Stimulated activated CD8-positive, alpha-beta memory T cell treated with anti-CD3 and anti-CD28 coated beads, Interleukin-7, amount 100 ng/mL, for 1 hour (primary cell): ENCODE measurements at places on chromosomes 7 and 10.

DNA sequence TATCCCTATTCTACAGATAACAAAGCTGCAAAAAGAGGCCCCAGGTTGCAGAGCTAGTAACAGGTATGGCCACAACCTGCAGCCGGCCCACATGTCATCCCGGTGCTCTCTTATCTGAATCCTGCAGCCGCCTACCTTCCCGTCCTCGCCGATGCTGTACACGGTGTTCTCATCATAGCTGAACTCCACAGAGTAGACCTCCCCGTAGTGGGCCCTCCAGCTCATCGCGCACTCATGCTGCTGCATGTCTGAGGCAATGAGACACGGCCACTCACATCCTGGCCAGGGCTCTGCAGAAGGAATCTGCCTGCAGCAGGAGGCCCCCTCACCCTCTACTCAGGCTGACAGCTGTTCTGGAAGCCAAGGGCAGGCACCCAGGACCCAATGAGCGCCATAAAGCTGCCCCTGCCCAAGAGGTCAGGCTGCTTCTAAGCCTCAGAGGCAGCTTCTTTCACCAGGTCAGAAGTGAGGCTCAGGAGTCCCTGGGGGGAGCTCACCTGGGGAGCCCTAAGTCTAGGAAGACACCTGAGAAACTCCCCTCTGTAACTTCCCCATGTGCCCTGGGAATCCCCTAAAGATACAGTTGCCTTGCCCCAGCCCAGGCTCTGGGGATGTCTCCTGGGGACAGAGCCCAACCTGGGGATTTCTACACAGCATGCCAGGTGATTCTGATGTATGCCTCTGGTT lies 17.9 kb upstream of the CYREN start:
- DNase-seq, result no peak

DNA sequence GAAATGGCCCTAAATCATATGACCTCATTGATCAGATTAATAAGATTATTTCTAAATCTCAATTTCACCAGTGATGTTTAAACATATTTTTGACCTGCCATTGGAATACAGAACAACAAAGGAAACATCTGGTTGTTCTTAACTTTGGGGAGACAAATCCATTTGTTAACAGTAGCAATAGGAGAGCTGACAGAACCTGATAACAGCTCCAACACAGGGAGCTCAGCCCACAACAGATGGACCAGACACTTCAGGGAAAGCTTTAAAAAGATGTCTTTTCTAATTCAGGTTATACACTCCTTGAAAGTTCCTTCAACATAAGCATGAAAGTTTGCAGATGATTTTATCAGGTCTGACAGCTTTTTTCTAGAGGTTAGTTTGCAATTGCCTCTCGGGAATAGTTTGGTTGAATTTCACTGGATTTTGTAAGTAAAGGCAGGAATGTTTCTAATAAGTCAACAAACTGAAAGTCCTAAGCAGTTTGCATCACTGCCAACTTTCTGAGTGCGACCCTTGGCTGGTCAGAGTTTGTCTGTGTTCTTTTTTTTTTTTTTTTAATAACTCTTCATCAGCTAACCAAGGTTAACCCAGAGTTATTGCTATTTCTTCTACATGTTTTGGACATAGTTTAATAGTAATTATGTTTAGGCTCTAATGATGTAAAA lies 6.5 kb upstream of the MET start:
- no peak for DNase-seq

- DNase-seq, result no peak
Measured at GRCh38 chr10:43824934-43825333, 176.3 kb upstream of the ZNF32 start.

- no peak for DNase-seq
Measured at GRCh38 chr7:29328045-29328444, 133.5 kb downstream of the CHN2 start.

GRCh38 chr7:99092064-99092720 lies 51.7 kb downstream of the SMURF1 start:
- DNase-seq, result no peak

GRCh38 chr7:28754027-28754426 lies 204.1 kb downstream of the TRIL start:
- DNase-seq, result no peak

DNA sequence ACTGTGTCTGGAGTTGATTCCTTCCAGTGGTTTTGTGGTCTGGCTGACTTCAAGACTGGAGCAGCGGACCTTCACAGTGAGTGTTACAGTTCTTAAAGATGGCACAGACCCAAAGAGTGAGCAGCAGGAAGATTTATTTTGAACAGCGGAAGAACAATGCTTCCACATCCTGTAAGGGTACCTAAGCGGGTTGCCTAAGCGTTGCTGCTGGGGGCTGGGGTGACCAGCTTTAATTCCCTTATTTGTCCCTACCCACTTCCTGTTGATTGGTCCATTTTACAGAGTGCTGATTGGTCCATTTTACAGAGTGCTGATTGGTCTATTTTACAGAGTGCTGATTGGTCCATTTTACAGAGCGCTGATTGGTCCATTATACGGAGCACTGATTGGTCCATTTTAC lies 13.2 kb downstream of the AKR1B15 start:
- no peak for DNase-seq

GRCh38 chr10:132518572-132519381 lies 18.8 kb upstream of the INPP5A start:
- no peak for DNase-seq

- no peak for DNase-seq
Measured at GRCh38 chr10:118481871-118482270, 113.6 kb downstream of the PRLHR start.

DNA sequence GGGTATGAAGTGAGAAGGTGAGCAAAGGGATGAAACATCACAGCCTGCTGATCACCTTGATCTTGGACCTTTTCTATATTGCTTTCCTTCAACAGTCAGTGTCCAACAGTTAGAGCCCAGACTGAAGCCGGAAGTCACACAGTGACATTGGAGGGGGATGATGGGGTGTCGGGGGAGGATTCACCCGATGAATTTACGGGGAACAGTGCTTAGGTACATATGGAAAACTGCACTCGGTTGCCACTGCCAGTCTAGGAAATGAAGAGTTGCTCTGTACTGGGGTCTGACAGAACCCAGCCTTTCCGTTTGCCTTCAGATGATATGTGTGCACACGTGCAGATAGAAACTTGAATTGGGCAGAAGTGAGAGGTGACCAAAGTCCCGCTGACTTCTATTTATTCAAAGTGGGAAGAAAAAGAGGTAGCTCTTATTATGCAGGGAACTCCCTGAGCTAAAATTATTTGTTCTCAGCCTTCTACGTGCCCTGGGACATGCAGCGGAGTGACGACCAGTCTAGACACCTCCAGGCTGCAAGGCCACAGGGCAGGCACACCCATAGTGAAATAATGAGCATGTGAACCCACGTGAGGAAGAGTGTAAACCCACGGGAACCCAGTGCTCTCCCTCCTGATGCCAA lies 107.2 kb upstream of the INHBA start:
- DNase-seq, result no peak

- DNase-seq, result no peak
Measured at GRCh38 chr10:60134548-60134947, 228.2 kb upstream of the CCDC6 start.

DNA sequence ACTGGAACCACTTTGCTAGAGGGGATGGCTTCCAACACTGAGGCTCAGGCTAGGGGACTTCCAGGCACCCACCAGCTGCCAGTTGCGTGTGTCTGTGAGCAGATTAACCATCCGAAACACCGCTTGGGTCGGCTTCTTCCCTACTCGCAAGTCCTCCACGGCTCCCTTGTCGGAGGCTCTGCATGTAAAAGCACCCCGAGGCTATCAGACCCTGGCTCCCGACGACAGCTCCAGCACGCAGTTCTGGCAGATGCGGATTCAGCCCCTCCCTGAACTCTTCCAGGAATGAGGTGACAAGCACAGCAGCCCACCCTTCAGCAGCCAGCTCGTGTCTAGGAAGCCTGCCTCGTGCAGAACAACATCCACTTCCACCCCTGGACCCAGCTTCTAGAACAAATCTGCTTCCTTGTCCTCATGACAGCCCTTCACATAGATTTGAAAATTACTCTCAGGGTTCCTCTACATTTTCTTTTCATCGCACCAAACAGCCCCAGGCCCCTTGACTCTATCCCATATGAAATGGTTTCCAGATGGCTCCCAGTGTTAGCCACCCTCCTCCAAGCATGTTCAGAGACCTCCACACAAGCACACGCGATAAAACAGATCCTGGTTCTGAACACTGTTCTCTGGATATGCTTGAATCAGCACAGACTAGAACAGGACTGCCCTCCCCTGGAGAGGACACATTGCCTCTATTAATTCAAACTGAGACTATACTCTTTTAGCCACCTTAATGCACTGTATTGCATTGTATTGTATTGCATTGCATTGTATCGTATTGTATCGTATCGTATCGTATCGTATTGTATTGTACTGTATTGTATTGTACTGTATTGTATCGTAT lies 44.6 kb downstream of the SLIT1 start:
- DNase-seq, result no peak

DNA sequence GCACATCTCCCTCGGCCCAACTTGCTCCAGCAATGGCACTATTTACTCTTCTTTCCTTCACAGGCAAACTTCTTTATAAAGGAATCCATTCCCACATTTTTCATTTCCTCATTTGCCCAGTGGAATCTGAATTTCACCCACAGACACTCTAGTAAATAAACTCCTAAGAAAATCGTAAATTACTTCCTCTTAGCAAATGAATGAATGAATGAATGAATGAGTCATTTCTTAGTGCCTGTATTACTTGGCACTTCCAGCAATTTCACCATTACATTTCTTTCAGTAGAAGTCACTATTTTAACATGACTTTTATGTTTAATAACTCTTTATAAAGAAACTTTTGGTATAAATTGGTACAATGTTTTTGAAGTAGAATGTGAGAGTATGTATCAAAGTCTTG lies 55.7 kb downstream of the DDC start:
- DNase-seq, result no peak

DNA sequence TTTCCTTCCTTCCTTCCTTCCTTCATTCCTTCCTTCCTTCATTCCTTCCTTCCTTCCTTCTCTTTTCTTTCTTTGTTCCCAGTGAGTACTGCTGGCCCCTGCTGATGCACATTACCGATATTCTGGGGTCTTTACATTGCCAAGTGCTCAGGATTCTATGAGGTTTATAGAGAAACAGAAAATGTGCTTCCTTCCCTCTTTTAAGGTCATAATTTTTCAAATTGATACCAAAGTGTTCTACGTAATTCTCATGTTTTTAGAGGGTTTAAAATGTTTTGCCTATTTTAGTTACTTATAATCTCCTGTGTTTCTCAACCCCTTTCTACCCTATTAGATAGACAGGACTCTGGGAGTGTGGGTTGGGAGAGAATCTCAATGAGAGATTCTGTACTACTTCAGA lies 291.2 kb downstream of the HDAC9 start:
- DNase-seq, result no peak

DNA sequence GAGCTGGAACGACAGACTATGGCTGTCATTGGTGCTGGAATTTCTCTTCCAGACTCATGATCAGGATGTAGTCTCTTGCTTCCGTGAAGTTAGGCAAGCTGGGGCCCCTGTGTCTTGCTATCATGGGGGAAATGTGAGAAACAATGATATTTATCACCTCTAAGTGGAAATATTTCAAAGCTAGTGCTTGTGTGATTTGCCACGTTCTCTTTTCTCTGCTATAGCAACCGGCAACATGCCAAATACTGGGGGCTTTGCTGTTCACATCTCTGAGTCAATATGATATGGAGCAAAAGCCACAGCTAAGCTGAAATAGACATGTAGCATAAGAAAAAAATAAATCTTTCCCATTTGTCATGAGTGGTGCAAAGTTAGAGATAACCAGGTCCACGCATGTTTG lies 668.2 kb upstream of the IGFBP3 start:
- DNase-seq, result no peak

- no peak for DNase-seq
Measured at GRCh38 chr10:85508159-85508558, 858.4 kb downstream of the GRID1 start.

GRCh38 chr7:108535744-108536143 lies 9.8 kb upstream of the PNPLA8 start:
- no peak for DNase-seq
